Stromal cell of bone marrow (primary cell): ENCODE measurements at places on chromosomes 13 and 19.

- DNase-seq, result no peak
Observed at GRCh38 chr19:38304866-38305429, 897 bp downstream of the C19orf33 start.

GRCh38 chr13:26813321-26813979 lies 52.9 kb upstream of the GPR12 start:
- no peak for DNase-seq

- no peak for DNase-seq
Observed at GRCh38 chr19:39623946-39624345, 21.6 kb downstream of the LGALS13 start.

DNA sequence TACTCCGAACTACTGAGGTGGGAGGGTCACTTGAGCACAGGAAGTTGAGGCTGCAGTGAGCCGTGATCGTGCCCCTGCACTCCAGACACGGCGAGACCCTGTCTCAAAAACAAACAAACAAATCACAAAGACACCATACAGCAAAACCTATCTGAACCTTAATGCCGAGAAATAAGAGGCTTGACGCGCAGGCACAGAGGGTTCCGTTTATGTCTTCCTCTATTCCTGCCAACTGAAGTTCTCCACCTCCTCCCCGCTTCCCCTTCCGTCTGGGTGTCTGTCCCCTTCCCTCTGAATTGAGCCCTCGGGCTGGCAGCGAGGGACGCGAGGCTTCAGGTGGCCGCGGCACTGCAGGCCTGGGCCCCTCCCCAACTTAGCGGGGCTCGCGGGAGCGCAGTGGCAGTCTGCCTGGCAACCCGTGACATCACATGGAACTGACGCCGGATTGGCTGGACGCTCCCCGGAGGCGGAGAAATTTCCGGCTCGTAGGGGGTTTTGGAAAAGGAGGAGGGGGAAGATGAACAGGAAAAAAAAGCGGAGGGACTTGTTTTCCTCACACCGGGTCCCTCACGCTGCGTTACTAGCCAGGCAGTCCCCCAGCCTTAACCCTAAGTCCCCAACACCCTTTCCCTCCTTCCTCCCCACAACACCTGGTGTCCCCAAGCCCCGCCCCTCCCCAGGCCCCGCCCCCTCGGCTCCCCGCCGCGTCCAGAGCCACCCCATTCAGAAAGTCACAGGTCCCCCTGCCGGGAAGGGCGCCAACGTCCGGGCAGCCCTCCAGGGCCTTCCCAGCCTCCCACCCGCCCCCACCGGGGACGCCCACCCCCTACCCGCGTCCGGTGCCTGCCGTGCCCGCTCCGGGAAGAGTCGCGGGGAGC lies 1.1 kb upstream of the MYBPC2 start:
- peak; percentile 27 for DNase-seq

GRCh38 chr13:31540281-31540680 lies 199.0 kb upstream of the RXFP2 start:
- DNase-seq, result no peak

GRCh38 chr19:42216653-42217519 lies 591 bp downstream of the DEDD2 start:
- no peak for DNase-seq

DNA sequence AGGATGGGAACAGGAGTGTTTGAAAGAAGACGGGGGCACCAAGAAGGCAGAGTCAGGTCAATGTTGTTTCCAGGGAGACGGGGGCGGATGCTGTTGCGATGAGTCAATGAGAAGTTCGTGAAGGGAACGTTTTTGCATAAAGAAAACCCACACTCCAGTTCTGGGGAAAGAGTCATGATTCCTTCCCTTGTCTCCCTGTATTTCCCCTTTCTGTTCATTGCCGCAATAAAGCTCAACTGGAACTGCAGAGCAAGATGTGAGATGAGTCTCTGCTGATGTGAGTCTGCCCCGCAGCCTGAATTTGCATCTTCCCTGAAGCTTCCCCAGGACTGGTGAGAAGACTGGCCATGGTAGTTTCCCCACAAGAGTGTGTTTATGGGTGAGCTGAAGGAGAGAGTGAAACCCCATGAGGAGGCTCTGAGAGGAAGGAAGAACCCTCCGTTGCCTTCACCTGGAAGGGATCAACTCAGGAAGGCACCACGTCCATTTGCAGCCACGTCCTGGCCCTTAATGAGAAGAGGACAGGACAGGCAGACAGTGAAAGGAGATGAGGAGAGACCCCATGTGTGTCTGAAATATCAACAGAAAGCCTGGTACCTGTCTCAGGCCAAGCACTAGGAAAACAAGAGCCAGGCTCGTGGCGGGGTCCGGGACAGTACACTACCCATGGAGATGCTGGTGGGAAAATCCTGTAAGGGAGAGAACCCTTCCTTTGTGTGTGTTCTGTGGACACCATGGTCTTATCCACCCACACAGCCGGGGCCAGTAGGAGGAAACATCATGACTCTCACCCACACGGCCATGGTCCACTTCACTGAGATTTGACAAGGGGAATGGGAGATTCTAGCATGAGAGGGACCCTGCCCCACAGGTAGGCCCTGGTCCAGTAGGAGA lies 13.7 kb downstream of the LILRA1 start:
- no peak for DNase-seq

GRCh38 chr19:47613165-47614020 lies 4.5 kb downstream of the BICRA start:
- DNase-seq, result no peak

GRCh38 chr19:38201731-38202130 lies 22.3 kb downstream of the DPF1 start:
- DNase-seq, result no peak

DNA sequence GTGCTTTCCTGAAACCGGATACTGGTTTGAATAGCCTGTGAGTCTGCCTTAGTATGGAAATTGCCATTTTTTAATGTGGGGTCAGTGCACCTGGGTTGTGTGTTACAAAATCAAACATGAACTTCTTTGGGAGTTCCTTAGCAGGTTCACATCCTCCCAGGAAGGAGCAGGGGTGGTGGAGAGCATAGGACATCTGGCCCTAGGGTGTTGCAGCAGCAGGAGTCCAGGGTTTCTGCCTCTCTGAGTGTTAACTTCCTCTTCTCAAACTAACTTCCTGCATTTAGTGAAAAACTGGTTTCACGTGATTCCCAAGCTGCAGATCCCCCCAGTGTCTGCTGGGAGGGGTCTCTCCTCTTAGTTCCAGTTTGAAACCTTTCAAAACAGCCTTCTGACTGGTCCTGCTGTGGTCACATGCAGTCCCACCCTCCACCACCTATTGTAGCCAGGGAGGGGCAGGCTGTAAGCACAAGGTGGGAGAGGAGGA lies 7.2 kb downstream of the RNASEH2B start:
- no peak for DNase-seq

- DNase-seq, result no peak
Observed at GRCh38 chr13:24004971-24005370, 107.7 kb upstream of the C1QTNF9B start.

GRCh38 chr19:49073514-49074378 lies 1.2 kb upstream of the KCNA7 start:
- no peak for DNase-seq

DNA sequence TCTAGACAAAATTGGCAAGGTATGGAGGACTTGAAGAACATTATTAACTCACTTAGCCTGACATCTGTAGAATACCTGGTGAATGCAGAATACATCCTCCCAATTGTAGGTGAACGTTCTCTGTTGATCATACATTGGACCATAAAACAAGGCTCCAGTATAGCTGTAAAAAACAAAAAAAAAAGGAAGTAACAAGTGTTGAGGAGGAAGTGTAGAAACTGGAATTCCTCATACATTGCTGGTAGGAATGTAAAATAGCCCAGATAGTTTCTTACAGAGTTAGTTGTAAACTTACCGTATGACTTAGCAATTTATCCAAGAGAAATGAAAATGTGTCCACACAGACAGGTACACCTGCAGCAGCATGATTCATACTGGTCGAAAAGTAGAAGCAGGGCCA lies 44.8 kb downstream of the TSSK6 start:
- no peak for DNase-seq

DNA sequence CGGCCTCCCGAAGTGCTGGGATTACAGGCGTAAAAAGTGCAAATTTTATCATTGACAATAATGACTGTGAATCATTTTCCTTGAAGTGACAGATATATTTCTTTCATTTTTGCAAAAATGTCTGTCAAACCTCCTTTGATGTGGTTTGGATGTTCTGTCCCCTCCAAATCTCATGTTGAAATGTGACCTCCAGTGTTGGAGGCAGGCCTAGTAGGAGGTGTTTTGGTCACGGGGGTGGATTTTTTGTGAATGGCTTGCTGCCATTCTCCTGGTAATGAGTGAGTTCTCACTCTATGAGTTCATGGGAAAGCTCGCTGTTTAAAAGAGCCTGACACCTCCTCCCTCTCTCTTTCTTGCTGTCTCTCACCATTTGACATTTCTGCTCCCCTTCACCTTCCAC lies 5.5 kb upstream of the SLC1A6 start:
- no peak for DNase-seq

- DNase-seq, result peak; percentile 87
Observed at GRCh38 chr13:23069566-23069965, 111.2 kb upstream of the SGCG start.

GRCh38 chr19:48443731-48444128 lies 2.1 kb upstream of the GRWD1 start:
- no peak for DNase-seq

DNA sequence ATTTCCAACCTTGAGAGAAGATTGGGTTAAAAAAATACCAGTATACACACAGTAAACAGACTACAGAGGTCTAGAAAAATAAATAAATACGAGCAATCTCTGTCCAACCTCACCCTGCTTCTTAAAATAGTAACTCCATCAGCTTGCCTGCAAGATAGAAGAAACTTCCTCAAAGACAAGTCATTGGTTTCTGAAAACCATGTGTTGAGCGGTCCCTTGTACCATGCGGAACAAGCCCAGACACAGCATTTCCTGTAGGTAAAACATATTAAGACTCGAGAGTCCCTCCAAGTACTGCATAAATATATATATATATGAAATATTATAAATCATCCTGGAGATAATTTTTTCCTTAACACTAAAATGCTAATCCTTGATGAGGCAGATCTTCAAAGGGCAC lies 157.4 kb downstream of the MZT1 start:
- DNase-seq, result no peak

- no peak for DNase-seq
Observed at GRCh38 chr13:90084684-90085290, 1262.7 kb upstream of the MIR17HG start.

DNA sequence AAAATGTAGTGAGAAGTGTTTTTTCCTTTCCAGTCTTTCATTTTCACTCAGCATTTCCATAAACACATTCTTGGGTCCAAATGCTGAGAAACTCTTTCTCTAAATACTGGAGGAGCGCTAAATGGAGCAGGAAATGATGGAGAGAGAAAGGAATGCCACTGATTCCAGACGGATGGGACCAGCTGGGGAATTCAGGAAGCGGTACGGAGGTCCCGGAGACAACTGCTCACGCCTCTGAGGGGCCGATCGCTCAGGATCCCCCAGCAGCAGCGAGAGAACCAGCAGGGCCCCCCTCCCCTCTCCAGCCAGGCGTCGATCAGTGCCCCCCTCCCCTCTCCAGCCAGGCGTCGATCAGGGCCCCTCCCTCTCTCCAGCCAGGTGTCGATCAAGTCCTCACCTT lies 13.2 kb downstream of the RASA3 start:
- peak; percentile 72 for DNase-seq

- DNase-seq, result no peak
Observed at GRCh38 chr19:33403973-33404304, 30.4 kb downstream of the CEBPG start.

DNA sequence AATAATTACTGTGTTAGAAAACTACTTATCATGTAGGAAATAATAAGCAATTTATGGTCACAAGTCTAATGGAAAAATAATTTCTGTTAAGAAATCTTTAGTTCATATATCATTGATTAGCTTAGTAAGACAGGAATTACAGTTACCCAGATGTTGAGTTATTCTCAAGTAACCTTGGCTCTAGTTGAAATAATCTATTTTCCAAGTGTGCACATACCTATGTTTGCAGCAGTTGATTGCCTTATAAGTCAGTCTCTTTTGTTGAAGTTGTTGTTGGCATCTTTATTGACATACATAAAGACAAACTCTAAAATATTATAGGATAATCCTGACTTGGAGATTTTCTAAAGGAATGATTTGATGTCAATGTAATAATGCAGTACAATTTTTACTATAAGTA lies 511.4 kb upstream of the KLF12 start:
- DNase-seq, result no peak

DNA sequence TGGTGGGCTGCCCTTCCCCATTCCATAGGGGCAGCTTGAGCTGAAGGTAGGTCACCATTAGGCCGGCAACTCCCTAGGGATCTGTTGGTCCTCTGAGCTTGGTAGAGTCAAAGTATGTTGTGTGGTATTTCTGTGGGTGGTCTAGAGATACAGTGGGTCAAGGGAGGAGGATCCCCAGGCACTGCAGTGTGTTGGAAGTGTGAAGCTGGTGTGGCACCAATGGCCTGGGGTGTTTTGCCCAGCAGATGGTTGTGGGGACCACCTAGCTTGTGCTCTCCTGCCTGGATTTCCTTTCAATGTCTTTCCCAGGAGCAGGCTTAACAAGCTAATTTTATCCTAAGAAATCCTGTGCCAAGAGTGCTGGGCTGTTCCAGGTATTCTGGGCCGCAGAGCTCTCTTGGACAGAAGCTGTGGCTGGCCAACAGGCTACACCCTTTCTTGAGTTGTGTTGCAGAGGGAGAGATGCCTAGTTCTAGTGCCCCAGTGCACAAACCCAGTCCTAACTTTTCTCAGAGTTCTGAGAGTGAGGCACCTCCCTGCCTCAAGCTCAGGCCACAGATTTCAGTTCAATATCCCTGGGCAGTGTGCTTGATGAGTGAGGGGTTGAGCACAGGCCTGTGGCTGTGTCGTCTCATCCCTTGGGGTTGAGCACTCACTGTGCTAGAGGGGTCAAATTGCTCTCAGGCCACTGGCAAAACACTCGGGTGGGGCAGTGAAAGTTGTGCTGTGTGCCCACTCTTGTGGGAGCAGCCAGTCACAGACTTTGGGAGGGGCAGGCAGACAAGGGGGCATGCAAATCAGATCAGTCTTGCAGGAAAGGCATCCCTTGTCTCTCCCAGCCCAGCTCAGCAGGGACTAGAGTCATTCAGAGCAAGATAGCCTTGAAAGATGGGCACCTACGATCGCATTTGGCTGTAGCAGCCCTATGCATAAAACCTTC lies 1806.1 kb upstream of the MIR17HG start:
- DNase-seq, result no peak

GRCh38 chr13:21333186-21333585 lies 125.9 kb downstream of the ZDHHC20 start:
- DNase-seq, result no peak

- DNase-seq, result no peak
Observed at GRCh38 chr19:35320065-35320713, 8.8 kb upstream of the CD22 start.

GRCh38 chr13:66237411-66238062 lies 992.6 kb downstream of the PCDH9 start:
- DNase-seq, result no peak

GRCh38 chr13:98401934-98402333 lies 175.0 kb downstream of the STK24 start:
- DNase-seq, result no peak
